ENCODE measurements at places on chromosomes 6 and 20.

- DNase-seq = no peak
Observed at GRCh38 chr6:45420083-45420908, 42.6 kb upstream of the SUPT3H start.

GRCh38 chr6:168134560-168135201, 55.7 kb upstream of the FRMD1 start:
- no peak for DNase-seq

DNA sequence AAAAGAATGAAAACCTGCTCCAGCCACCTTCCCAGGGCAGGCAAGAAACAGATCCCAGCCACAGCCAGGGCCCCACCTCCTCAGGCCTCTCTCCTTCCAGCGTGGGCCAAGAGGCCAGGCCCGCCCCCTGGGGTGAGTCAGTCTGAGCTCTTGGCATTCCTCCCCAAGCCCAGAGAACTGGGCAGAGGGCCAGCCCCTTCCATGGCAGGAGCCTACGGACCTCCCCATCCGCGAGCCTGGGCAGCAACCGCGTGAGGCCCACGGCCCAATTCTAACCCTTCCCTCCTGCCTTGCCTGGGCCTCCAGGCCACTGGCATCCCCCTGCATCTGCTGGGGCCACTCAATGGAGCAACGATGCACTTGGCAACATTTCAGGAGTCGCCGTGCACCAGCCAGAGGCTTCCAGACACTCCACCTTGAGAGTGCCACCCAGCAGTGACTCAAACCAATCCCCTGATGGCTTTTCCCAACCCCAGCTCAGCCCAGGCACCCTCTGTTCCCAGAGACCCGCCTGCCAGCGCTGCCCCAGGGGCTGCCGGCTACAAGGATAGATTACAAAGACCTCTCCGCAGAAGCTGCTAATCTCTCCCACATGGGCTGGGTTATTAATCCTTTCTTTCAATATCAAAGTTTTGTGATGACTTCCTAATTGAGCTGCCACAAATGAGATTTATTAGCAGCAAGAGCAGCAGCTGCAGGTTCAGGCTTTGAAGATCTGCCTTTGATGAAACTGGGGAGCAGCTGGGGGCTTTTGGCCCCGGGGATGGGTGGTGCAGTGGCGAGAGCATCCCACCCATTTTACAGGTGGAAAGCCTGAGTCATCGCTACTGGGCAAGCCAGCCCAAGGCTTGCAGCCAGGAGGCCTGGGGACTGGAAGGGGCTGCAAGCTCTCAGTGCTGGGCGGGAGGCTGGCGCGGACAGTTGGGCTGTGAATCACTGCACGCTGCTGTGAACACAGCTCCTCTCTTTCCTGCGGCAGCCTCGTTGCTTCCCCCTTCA, 85.7 kb downstream of the NFATC2 start:
- DNase-seq = no peak

GRCh38 chr6:8627085-8627861, 191.9 kb upstream of the SLC35B3 start:
- DNase-seq = no peak

Data from activated naive CD4-positive, alpha-beta T cell (primary cell).